NCI-H748 treated with DMSO at 0.1 percent for 48 hours (cell line): ENCODE measurements at places on chromosomes 1 and 21.

- no peak for DNase-seq
These were observed 97.9 kb downstream of the USH2A start for GRCh38 chr1:216325336-216325735.

GRCh38 chr21:17848228-17848627, 29.1 kb upstream of the C21orf91 start:
- no peak for DNase-seq

DNA sequence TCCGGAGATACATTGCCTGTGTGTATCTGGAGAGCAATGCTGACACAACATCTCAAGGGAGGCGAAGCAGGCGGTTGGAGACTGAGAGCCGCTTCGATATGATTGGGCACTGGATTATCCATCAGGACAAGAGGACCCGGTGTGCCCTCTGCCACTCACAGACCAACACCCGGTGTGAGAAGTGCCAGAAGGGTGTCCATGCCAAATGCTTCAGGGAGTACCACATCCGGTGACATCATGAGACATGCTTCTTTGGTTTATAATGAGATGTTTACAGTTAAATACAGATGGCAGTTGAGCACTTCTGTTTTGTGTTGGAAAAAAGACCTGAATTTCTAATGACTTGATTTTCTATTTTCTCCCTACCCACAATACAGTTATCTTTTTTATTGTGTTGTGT, 12.1 kb downstream of the PGBD2 start:
- no peak for DNase-seq

DNA sequence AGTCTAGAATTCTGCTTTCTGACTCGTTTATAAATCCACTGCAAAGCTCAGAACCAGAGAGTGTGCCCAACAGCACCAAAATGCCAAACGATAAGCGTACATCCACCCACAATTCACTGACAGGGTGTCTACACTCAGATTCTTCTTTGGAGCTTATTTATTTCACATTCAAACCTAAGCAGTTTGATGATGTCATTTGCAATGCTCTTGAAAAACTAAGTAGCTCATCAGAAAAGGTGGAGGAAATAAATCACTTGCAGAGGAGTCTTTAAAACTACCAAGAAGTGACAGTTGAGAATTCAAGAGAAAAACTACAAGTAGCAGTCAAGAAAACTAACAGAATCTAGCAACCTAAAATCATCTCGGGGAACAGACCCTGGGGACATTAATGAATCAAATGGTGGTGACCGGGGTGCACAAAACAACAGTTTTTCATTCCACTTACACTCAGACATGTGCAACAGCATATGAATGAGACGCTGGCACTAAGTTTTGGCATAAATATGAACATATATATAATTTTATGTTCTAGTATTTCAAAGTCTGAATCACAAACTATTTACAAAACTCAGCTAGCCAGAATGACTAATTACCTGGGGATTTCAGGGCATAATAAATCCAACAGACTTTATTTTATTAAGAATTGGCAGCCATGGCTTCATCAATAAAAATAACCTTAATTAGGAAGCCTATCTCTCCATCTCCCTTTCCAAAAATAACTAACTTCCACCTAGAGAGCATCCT, 119.4 kb downstream of the SIPA1L2 start:
- DNase-seq = no peak

- no peak for DNase-seq
These were observed 12.5 kb downstream of the PODN start for GRCh38 chr1:53074313-53075154.

DNA sequence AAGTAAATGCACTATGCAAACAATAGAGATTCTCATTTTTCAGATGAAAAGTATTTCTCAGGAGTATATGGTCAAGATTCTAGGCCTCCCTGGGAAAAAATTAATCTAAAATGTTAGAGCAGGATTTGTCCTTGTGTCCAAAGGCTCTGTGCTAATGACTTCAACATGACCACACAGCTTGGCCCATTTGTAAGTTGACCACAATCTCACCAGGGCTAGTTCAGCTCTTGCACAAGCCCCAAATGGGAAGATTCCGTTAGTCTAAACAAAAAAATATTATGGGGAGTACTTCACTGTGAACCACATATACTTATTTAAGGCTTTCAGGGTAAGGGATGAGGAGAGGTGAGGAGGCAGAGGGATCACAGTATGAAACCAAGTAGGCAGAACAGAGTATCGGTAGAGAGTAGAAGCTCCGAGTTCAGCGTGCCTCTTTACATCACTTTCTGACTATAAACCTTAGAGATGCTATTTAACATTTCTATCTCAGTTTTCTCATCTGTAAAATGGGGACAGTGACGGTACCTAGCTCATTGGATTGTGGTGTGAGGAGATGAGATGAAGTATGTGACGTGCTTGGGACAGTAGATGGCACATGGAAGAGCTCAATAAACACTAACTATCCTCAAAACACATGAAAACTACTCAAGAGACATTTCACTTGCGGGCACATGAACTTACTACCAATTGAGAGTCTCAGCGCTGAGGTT, 37.8 kb upstream of the CTTNBP2NL start:
- no peak for DNase-seq

GRCh38 chr1:179968994-179969919, 14.6 kb downstream of the CEP350 start:
- DNase-seq = no peak

DNA sequence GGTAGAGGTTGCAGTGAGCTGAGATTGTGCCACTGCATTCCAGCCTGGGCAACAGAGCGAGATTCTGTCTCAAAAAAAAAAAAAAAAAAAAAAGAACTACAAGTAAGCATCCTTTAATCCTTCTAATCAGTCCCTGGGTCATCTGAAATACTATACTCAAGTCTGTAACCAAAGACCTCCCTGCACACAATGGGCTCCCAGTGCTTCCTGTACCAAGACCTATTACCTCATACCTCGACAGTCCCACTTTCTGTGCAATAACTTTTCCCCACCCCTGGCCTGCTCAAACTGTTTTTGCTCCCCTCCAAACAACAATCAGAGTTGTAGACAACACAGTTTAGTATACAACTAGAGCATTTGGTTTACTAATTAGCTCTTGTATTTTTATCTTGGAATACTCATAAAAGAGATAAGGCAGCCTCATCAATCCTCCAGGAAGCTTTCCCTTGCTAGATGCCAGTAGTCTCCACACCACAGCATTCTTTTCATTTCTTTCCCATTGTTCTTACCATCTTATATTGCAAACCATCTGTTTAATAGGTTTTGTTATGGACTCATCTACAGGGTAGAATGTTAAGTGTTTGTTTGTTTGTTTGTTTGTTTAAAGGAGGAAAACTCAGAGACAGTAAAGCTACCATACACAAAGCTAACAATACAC, 19.2 kb upstream of the RLF start:
- DNase-seq = no peak

GRCh38 chr1:177476676-177477075, 305.9 kb downstream of the BRINP2 start:
- no peak for DNase-seq

DNA sequence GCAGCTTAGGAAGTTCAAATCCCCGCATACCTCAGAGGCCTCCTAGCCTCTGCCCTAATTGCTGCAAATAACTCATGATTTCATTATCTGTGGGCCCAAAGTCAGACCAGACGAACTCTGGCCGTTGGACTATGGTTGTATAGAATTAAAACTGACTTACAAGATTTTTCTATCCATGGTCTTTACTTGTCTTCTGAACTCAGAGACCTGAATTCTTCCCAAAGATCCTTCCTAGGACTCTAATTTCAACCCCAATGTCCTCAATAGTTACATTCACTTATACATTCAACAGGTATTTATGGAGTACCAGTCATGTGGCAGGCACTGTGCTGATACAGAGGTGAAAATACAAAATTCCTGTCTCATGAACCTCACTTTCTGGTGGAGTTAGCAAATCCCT, 182.4 kb upstream of the UBE2U start:
- no peak for DNase-seq

GRCh38 chr1:22264464-22265341, 121.8 kb upstream of the WNT4 start:
- no peak for DNase-seq

GRCh38 chr1:2850502-2850901, 49.0 kb upstream of the TTC34 start:
- DNase-seq = no peak

GRCh38 chr1:60090655-60091054, 17.1 kb upstream of the C1orf87 start:
- no peak for DNase-seq

GRCh38 chr1:228548788-228549187, 61.6 kb downstream of the RNF187 start:
- no peak for DNase-seq

DNA sequence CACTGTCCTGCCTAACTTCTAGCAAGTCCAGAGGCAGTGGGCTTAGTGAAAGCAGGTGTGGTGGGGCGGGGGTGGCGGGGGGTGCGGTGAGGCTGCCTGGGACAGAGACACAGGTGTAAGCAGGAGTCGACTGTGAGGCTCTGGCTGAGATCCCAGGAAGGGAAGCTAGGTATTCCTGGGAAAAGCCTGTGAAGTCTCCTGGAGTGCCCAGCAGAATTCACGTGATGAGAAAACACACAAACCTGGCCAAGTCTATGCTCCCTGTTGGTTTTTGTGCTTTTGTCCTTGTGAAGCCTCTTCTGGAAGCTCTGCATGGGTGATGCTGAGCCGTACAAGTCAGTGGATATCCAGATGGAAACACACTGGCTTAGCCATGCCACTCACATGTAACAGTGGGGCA, 5.3 kb downstream of the GALNT2 start:
- DNase-seq = no peak

GRCh38 chr1:62977366-62977765, 193.4 kb downstream of the ATG4C start:
- DNase-seq = no peak

- no peak for DNase-seq
These were observed 14.4 kb downstream of the CCDC190 start for GRCh38 chr1:162846256-162847212.

GRCh38 chr1:204479387-204480136, 15.0 kb downstream of the PIK3C2B start:
- DNase-seq = no peak

DNA sequence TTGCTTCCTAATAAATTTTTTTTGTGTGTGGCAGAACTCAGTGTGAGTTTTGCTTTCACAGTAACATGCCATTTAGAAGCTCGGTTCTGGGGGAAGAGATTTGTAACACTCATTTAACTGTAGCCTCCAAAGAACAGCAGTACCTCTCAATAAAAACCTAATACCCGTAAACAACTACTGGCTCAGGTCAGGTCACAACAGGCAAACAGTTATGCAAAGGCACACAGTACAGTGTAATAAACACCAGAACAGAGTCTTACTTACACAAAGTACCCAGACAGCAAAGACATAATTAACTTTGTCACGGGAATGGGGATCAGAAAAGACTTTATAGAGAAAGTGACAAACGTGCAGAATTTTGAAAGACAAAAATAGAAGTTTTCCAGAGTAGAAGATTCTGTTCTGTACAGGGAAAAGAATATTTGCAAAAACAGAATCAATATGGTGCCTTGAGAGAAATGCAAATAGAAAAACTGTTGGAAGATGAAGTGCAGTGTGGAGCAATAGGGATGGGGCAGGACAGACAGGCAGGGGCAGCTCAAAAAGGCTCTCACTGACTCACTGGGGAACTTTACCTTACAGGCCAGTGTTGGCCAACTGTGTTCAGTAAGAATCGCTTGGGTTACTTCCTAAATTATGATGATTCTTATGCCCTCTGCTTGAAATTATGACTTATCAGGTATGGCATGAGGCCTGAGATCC, 38.8 kb downstream of the EGLN1 start:
- DNase-seq = no peak

DNA sequence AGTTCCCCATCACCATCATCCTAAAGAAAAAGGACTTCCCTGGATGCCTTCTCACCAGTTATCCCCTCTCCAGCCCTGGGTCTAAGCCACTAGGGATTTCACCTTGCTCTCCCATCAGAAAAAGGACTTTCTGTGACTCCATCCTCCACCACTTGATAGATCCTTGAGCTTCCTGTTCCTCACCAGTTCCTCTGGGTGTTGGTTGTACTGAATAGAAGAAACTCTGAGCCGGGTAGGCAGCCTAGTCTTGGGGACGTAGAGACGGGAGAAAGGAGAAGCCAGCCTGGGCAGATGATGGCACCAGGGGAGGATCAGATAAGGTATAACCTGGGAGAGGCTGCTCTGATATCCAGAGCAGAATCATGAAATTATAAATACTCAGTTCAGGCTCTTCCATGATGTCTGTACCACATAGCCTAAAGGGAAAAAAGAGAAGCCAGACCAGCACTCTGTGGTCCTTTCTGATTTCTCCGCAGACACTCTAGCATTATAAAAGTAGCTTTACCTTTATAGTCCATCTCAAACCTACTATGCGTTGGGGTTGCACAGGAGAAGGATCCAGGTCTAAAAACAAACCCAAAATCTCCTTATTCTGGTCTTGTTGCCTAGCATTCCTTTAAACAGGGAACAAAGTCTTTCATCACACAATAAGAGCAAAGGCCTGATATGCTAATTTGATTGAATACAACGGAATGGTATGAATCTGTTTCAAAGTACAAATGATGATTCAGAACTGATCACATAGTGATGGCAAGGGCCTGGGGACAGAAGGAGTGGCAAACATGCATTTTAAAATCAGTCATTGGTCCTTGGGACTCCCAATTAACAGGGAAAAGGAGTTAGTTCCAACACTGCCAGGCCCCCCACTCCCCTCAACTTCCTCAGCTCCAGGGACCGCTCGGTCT, 1.2 kb upstream of the CD34 start:
- DNase-seq = no peak

DNA sequence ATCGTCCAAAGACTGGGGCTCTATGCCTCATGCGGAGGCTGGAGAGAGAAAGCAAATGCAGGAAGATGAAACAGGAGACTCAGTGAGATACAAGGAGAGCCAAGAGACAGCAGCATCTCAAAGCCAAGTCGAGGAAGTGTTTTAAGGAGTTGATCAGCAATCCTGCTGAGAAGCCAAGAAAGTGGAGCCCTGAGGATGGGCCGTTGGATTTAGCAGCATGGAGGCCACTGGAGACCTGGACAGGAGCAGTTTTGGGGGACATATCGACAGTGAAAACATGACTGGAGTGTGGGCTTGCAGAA, 107.4 kb upstream of the ZBTB40 start:
- DNase-seq = no peak

- no peak for DNase-seq
These were observed 6.3 kb upstream of the ERVH48-1 start for GRCh38 chr21:42931560-42932235.

DNA sequence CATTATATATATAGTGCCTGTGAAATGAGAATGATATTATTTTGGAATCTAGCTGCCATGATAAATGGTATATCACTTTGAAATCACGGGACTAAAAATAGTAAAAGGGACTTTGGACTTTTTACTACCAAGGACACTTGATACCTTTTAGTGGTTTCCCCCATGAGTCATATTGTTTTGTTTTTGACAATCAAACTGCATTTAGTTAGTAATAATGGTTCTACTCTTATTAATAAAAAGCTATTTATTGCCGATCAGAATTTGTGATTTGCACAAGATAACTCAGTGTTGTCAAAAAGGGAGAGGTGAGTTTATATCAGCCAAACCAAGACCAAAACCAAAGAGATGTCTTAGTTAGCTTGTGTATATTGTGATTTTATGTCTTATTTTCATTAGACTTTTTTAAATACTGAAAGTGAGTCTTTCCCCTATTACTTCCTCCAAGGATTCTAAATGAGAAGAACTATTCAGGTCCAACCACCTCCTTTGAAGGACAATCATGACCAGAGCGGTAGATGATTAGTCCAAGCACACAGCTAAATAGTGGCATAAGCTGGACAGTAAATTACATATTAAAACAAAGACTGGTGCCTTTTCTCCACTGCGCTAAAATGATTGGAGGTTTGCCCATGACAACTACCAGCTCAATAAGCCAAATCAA, 281.7 kb upstream of the ESRRG start:
- no peak for DNase-seq
